Activated naive CD4-positive, alpha-beta T cell (primary cell): ENCODE measurements at places on chromosomes 11 and 22.

DNA sequence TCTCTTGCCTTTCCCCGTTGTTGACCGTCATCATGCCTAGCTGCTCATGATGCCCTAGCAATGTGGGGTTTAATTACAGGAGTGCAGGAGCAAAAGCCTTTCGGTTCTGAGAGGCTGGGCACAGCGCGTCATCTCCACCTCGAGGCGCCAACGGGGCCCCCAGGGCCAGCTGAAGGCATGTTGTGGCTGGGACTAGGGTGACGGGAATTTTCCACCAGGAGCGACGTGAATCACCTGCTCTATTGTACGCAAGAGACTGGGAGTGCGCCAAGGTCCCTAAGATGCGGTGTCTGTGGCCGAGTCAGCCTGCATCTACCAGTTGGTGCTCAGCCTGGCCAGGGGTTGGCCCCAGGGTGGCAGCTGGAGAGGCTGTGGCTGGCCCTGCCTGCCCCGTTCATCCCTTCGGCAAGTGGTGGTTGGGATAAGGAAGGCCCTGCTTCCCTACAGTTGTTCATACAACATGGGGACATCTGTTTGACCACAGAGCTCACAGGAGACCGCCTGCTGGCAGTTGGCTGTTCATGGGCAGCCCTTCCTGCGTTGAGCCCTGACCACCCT lies 1175.6 kb downstream of the BRD1 start:
- DNase-seq: no peak

GRCh38 chr11:134126217-134126822 lies 57.4 kb downstream of the JAM3 start:
- DNase-seq: no peak

DNA sequence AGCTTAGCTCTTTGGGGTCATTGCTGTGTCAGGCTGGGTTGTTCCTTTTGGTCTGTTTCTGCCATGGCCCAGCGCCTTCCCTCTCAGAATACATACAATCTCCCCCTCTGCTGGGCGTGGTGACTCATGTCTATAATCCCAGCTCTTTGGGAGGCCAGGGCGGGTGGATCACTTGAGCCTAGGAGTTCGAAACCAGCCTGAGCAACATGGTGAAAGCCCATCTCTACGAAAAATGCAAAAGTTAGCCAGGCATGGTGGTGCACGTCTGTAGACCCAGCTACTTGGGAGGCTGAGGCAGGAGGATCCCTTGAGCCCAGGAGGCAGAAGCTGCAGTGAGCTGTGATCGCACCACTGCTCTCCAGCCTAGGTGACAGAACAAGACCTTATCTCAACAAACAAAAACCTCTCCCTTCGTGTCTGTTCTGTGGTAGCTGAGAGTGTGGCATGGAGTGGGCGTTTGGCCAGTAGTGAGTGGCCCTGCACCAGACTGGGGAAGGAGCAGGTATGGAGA lies 46.7 kb upstream of the RAB1B start:
- no peak for DNase-seq

GRCh38 chr11:118364956-118365615 lies 5.7 kb downstream of the UBE4A start:
- DNase-seq: no peak

- no peak for DNase-seq
Observed at GRCh38 chr22:42418811-42419242, 13.4 kb downstream of the NFAM1 start.

GRCh38 chr11:62245271-62245753 lies 3.3 kb downstream of the SCGB1D2 start:
- no peak for DNase-seq

- no peak for DNase-seq
Observed at GRCh38 chr11:113114705-113115027, 153.4 kb downstream of the NCAM1 start.

GRCh38 chr11:10109806-10110205 lies 184.2 kb downstream of the SBF2 start:
- no peak for DNase-seq

- no peak for DNase-seq
Observed at GRCh38 chr11:30023074-30023473, 6.2 kb upstream of the KCNA4 start.

DNA sequence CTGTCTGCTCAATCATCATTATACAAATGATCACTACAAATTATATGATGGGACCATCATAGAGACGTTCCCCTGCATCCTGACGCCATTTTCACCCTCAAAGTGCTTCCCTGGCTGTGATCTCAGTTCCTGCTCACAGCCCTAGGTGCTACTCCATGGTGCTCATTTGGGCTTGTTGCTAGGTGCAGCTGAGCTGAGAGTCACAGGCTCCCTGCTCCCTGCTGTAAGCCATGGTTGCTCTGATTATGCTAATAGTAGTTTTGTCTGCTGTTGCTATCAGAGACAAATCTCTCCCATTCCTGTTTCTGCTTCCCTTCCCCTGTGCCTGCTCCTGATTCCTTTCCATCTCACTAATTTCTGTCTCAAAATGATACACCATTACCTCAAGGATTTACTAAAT lies 474.3 kb downstream of the METTL15 start:
- DNase-seq: no peak

DNA sequence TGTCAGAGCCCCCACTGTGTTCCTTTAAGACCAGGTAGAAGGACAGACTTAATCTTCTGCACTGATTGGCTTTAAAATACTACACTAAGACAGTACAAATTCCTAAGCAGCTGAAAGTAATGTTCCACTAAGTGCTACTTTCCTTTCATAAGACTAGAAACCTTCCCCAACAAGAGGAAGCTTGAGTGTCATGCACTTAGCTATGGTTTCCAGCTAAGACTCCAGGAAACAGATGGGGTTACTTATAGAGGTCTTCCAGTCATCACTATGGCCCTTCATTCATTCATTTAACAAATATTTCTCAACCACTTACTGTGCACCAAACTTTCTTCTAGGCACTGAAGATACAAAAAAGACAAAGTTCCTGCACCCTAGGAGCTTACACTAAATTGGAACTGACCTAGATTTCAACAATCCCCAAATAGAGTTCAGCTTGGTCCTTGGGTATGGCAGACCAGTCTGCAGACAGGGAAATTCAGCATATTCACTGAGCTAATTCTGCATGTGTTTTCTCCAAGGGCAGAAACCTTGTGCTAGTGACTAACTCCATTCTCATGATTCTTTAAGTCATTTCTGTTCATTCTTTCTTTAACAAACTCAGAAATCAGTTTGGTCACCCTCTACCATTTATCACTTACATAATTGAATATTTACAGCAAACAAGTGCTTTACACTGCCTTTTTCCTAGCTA lies 178.4 kb upstream of the MTNR1B start:
- DNase-seq: no peak

- no peak for DNase-seq
Observed at GRCh38 chr11:74370123-74370522, 28.1 kb downstream of the PGM2L1 start.

GRCh38 chr11:1221848-1222311 lies 986 bp upstream of the MUC5B start:
- no peak for DNase-seq

GRCh38 chr11:13152264-13152663 lies 125.3 kb upstream of the BMAL1 start:
- no peak for DNase-seq

DNA sequence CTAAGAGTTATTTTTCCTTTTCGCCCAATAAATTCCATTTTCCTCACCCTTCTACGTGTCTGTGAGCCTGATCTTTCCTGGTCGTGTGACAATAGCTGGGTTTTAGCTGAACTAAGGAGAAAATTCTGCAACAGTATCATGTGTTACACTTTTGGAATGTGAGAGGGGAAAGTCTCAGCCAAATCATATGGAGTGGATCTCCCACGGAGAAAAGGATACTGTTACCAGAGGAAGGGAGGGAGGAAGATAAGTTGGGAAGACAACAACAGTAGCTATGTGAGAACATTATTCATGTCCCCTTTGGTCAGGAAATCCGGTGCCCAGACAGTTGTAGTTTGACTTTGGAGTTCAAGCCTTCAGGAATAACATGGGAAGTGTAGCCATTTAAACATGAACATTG lies 584.0 kb upstream of the RAG2 start:
- no peak for DNase-seq

- DNase-seq: no peak
Observed at GRCh38 chr11:117766026-117766425, 31.0 kb downstream of the DSCAML1 start.

DNA sequence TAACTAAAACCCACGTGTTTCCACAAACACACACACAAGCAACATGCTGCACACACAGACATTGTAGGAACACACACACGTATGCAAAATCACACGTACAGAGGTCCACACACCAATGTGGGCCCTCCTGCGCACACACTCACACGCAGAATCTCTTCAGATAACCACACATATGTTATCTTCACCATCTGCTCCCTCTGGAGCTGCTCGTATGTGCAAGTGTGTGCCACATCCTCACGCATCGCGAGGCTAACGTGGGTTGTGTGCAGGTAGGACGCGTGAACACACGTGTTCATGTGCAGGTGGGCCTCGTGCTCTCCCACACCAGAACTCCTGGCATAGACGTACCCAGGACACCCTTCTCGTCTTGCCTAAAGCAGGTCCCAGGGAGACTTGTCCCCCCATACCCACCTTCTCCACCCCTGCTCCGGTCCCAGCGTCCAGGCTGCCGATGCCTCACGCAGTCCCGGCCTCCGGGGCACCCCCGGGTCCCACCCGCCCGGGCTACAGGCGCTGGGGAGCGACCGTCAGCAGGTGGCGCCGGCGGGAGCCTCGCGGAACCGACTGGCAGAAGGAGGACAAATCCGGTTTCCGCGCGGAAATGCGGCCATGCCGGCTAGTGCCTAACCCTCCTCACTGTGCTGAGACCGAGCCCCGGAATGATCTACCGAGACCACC lies 10.3 kb upstream of the IGSF9B start:
- DNase-seq: peak; percentile 49

DNA sequence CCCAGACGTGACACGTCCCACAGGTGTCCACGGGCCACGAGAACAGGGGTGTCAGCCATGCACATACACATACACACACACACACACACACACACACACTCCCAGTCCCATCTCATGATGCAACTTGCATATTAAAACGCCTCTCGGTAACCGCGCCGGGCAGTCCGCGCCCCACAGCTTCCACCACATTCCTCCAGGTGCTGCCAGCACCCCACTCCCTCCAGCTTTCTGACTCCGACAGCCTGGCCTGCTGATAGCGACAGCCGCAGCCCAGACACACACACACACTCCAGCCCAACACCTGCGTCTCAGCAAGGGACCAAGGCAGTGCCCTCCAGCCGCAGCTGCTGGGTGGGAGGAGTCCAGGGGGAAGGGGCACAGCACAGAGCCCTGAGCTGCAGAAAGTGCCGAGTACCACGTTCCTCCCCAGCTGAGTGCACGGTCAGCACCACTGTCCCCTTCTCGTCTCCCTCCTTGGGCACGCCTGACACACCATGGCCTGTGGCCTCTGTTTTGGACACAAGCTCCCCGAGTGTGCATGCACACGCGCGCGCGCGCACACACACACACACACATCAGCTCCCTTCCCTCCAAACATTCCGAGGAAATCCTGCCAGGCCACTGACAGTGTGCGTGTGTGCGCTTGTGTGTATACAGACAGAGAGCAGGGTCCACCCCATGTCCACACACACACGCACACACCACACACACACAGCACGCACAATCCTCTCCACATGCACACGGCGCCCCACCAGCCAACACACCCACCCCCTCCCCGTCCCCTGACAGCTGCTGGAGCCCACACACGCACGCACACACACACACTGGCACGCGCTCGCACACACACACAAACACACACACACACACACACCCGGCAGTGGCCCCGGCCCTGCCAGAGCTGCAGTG lies 1.2 kb downstream of the ELFN2 start:
- no peak for DNase-seq

DNA sequence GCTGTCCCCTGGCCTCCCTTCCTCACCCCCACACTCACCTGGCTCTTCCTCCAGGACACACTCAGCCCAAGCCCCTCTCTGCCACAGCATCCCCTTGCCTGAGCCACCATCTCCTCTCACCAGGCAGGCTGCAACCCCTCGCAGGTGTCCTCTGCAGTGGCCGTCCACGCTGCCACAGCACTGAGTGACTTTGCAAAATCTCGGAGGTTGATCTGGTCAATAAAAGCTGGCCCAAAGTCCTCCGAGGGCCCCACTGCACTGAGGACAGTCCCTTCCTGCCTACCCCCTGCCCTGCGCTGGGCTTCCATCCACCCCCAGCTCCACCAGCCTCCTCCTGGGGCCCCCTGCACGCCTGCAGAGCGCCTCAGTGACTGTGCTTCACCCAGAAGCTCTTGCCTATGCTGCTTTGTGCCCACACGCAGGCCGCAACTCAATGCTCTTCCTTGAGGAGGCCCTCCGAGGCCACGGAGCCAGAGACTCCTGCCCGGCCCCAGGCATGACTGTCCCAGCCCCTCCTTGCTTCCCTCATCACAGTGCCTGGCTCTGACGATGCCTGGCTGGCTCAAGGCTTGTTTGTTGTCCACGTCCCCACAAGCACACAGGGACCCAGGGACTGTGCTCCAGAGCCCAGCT lies 30.8 kb upstream of the SLC22A12 start:
- DNase-seq: no peak

- no peak for DNase-seq
Observed at GRCh38 chr11:23947883-23948282, 549.0 kb upstream of the LUZP2 start.

DNA sequence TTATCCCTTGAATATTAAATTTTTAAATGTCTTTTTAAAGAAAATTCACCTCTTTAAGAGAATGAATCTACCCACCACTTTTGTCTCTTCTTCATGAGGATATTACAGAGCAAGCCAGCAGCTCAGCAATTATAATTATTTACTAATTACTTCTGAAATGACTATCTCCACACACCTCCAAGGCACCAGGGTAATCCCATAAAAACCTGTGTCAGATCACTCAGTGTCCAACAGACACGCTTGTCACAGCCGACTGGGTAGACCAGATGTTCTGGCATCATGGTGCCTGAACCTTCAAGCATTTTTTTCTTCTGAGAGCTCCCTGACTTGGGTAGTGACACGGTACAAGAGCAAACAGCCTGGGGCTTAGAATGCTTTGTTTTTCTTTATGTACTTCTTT lies 61.4 kb downstream of the EFCAB6 start:
- DNase-seq: no peak
